ENCODE measurements at places on chromosomes 2 and 18.

- DNase-seq = peak; percentile 57
These were observed 412.3 kb upstream of the RGPD4 start for GRCh38 chr2:107414376-107414775.

DNA sequence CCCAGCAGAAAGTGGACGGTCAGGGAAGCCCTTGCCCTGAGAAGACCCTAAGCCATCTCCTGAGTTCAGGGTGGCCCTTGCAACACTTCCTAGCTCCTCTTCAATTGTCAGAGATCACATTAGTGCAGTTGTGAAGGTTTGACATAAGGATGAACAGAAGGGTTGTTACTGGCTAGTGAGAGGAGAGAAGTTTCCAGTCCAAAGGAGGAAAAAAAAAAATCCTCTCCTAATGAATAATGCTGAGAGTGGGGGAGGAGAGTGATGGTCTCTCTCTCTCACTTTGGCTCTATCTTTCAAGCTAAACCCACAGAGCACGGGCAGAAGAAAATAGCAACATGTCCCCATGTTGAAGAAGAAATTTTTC, 819.9 kb downstream of the BCL11A start:
- no peak for DNase-seq

GRCh38 chr2:32937602-32938448, 8.9 kb upstream of the LTBP1 start:
- no peak for DNase-seq

GRCh38 chr2:17059458-17059857, 393.8 kb upstream of the CYRIA start:
- no peak for DNase-seq

GRCh38 chr18:9547782-9548181, 66.6 kb downstream of the PPP4R1 start:
- no peak for DNase-seq

DNA sequence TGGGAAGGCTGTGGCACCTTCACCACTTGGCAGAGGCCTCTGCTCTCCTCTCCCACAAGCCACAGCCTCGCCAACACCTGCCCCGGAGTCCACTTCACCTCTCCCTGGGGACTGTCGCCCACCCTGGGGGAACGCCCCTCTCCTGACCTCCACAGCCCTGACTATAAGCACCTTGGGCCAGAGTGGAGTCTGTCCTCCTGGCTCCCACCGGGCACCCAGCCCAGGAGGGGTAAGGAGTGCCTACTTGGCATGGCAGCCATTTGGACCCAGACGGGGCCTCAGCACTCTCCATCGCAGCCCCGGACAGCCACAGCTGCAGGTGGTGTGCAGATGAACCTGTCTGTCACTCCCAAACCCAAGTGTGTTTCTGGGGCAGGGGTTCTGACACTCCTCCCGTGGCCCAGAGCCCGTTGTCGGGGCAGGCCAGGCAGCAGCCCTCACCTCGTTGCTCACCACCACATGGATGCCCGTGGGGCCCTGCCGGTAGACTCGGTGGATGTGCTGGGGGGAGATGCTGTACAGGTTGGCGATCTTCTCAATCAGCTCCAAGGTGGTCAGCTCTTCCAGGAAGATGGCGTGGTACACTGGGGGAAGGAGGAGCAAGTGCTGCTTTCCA, 53.5 kb downstream of the TFCP2L1 start:
- no peak for DNase-seq

All from Daoy (cell line).